ENCODE measurements at places on chromosomes 3 and 15.

GRCh38 chr3:188319569-188319968, 165.6 kb downstream of the LPP start:
- DNase-seq = no peak

GRCh38 chr15:33623010-33623409, 312.2 kb downstream of the RYR3 start:
- DNase-seq = no peak

DNA sequence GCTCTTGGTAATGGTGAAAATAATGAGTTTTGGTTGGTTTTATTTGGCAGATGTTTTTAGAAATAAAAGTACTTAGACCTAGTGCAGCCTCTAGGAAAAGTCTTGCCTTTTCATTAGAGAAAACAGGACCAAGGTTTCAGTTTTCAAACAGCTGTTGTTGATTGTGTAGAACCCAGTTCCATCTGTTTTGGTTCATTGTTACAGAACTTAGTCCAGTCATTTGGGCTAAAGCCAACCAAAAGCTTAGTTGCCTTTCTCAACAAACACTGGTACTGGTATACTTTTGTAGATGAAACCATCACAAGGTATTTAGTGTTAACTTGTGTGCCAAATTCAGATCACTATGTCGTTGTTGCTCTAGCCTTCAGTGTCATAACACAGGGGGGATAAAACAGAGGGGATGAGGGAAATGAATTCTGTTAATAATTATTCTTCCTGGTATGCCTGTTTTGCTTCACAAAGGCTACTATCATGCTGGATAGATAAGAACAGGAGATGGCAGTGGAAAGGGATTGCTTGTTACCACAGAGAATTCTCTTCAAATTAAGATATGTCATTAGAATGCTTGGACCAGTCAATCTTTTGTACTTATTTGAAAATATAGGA, 12.6 kb upstream of the APH1B start:
- no peak for DNase-seq

GRCh38 chr15:32855942-32856341, 138.1 kb downstream of the GREM1 start:
- no peak for DNase-seq

GRCh38 chr3:104245261-104245660, 1121.4 kb upstream of the ALCAM start:
- no peak for DNase-seq

- DNase-seq = no peak
These were observed 84.4 kb downstream of the SV2B start for GRCh38 chr15:91184441-91184840.

GRCh38 chr15:69093127-69093526, 67.3 kb upstream of the GLCE start:
- no peak for DNase-seq

DNA sequence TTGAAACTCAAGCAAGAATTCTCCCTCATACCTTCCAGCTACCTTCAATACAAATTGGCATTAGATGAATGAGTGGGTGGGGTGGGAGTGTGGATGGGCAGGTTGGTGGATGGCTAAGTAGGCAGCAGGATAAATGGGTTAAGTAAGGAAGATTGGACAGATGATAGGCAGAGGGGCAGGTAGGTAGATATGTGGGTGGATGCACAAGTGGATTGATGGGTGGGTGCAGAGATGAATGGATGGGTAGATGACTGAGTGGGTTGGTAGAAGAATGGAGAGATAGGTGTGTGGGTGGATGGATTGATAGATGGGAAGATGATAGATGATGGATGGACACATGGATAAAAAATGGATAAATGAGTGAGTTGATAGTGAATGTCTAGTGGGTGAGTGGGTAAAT, 27.6 kb downstream of the VIPR1 start:
- DNase-seq = no peak

GRCh38 chr15:27260523-27260922, 289.5 kb downstream of the GABRG3 start:
- DNase-seq = no peak

DNA sequence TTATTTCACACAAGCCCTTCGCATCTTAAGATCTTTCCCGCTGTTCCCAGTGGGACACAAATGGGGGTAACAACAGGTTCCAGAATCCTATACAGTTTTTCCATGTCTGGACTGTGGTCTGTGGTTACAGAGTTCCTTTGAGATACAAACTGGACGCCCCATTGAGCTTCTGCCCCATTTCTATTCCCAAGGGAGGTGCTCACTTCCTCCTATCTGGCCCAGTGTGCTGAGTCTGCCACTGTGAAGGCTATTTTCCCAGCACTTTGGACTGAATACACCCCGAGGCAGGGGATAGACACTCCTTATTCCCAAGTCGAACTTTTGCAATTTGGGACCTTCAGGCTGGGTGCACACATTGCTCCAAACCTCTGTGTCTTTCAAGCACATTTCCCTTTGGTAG, 44.0 kb downstream of the MESD start:
- DNase-seq = no peak
